ENCODE measurements at places on chromosomes 1 and 21.

GRCh38 chr1:198493329-198493728, 47.2 kb downstream of the ATP6V1G3 start:
- H3K4me1 ChIP-seq, result no peaks in the 10 kb centered on the region
- H3K27me3 ChIP-seq, result no peaks in the 10 kb centered on the region
- no peak overlapping the region for H3K27ac ChIP-seq
- no peaks in the 10 kb centered on the region for H3K36me3 ChIP-seq
- H3K4me3 ChIP-seq, result no peak overlapping the region

DNA sequence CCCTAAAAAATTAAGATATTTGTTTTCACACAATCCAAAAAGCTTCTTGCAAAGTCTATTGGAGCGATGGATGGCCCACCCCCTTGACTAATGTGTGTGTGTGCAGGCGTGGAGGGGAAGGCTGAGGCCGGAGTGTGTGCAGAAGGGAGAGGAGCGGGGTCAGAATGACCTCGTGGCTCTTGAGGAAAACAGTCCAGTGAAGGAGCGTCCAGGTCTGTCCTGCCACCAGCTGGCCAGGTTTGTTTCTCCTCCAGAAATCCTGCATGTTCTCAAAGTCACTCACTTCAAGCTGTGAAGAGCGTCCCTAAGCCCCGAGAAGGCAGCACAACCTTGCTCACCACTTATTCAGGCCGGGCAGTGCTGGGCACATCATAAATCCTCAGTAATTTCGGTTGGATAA, 69.5 kb upstream of the SSX2IP start:
- peaks cover 17% of the 10 kb centered on the region for H3K4me1 ChIP-seq
- no peak overlapping the region for H3K4me3 ChIP-seq
- no peaks in the 10 kb centered on the region for H3K27me3 ChIP-seq
- no peak for DNase-seq
- no peaks in the 10 kb centered on the region for H3K36me3 ChIP-seq
- H3K27ac ChIP-seq, result no peak overlapping the region

- H3K4me1 ChIP-seq, result no peaks in the 10 kb centered on the region
- H3K36me3 ChIP-seq, result no peaks in the 10 kb centered on the region
- no peak overlapping the region for H3K4me3 ChIP-seq
- H3K27ac ChIP-seq, result no peak overlapping the region
- no peaks in the 10 kb centered on the region for H3K27me3 ChIP-seq
Observed at GRCh38 chr1:234400773-234401172, 27.5 kb downstream of the COA6 start.

- H3K36me3 ChIP-seq, result no peaks in the 10 kb centered on the region
- no peaks in the 10 kb centered on the region for H3K27me3 ChIP-seq
- H3K4me3 ChIP-seq, result no peak overlapping the region
- DNase-seq, result no peak
Observed at GRCh38 chr1:101444873-101445618, 208.2 kb downstream of the S1PR1 start.

GRCh38 chr1:173590557-173590956, 12.3 kb downstream of the SLC9C2 start:
- H3K27me3 ChIP-seq, result no peaks in the 10 kb centered on the region
- H3K4me3 ChIP-seq, result no peak overlapping the region
- H3K27ac ChIP-seq, result no peak overlapping the region
- no peaks in the 10 kb centered on the region for H3K36me3 ChIP-seq

- no peak for DNase-seq
- H3K4me1 ChIP-seq, result no peaks in the 10 kb centered on the region
- H3K36me3 ChIP-seq, result no peaks in the 10 kb centered on the region
- H3K4me3 ChIP-seq, result no peak overlapping the region
- H3K27ac ChIP-seq, result no peak overlapping the region
Observed at GRCh38 chr1:21003281-21004045, 173.2 kb downstream of the EIF4G3 start.

DNA sequence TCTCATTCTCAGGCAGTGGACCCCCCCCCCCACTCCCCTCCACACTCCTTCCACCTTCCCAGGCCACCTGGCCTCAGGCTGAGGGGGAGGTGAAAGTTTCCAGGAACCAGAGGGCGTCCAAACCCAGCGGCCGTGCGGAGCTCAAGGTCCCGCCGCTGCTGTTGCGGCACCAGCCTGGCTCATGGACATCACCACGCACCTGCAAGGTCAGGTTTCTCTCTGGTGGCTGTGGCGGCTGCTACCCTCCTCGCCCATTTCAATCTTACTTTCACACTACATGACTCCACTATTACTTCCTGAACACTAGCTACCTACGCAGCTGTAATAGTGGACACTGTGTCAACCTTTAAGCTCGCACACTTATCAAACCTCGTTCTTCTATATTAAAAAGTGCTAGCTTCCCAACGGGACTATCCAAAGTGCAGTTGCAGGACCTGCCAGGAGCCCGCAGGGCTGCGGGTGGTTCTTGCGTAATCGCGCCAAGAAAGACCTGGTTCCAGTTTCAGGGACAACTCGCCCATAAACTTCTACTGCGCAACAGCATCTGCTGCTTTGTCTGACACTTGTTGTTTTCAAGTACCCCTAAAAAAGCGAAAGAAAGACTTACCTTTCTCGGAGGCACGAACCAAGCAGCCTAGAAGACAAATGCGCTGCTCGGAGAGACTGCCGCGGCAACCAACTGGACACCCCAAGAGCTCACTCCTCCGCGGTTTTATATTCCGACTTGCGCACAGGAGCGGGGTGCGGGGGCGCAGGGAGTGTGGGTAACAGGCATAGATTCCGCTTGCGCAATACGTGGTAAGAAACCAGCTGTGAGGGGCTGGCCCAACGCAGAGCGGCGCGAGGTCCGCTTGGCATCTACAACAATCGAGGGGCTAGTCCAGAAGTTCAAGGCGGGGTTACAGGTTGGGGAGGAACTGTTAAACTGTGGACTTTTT, at the start of gene DIRAS3:
DIRAS3 (minus strand) TSS at position 687 of the 938 bp plus-strand sequence. CDS start 3,330 bp downstream, outside the sequence.
- H3K36me3 ChIP-seq, result no peaks in the 10 kb centered on the region
- peak within 1 kb of the TSS; percentile 38 for H3K4me3 ChIP-seq
- H3K4me1 ChIP-seq, result no peaks in the 10 kb centered on the region
- H3K27ac ChIP-seq, result no peak within 1 kb of the TSS
- DNase-seq, result no peak

DNA sequence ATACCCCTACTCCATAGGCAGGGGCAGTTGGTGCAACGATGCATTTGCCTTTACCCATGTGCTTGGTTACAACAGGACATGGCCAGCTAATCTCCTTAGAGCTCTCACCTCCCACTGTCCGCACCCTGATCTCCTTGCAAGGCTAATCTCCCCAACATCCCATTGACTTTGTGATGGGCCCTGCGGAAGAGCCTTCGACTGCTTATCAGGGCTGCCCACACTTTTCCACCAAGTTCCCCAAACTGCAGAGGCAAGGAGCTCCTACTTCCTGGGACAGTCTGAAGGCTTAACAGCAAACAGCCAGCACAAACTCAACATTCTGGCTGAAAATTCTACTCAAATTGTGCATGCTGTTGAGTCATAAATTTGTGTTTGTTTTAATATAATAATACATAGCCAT, 36.0 kb downstream of the C1orf94 start:
- H3K4me1 ChIP-seq, result no peaks in the 10 kb centered on the region
- H3K27me3 ChIP-seq, result no peaks in the 10 kb centered on the region
- H3K36me3 ChIP-seq, result no peaks in the 10 kb centered on the region
- H3K4me3 ChIP-seq, result no peak overlapping the region
- H3K27ac ChIP-seq, result no peak overlapping the region

DNA sequence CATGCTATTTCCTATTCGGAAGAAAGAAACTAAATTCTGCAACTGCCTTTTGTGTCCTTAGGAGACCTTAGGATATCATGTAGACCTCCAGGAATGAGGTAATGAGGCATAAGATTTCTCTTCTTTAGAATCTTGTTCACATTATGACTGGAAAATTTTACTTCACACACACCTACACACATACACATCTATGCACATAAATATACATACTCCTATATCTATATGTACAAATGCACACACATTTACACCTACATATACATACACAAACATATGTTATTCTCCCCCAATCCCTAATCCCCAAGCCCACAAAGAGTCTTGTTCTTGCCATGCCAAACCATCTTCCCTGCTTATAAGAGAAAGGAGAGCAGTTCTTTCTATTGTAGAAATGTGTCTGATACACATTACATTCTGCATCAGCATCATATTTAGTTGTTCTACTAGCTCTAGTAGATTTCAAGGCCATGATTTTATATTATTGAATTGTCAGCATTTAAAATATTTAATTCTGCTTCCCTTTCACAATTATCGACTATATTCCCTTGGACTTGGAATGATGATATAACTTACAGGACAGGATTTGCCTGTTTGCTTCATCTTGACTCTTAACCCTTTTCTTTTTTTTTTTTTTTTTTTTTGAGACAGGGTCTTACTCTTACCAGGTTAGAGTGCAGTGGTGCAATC, 35.4 kb upstream of the PDC start:
- no peaks in the 10 kb centered on the region for H3K27me3 ChIP-seq
- no peak overlapping the region for H3K27ac ChIP-seq
- DNase-seq, result no peak
- H3K4me3 ChIP-seq, result no peak overlapping the region
- no peaks in the 10 kb centered on the region for H3K4me1 ChIP-seq

DNA sequence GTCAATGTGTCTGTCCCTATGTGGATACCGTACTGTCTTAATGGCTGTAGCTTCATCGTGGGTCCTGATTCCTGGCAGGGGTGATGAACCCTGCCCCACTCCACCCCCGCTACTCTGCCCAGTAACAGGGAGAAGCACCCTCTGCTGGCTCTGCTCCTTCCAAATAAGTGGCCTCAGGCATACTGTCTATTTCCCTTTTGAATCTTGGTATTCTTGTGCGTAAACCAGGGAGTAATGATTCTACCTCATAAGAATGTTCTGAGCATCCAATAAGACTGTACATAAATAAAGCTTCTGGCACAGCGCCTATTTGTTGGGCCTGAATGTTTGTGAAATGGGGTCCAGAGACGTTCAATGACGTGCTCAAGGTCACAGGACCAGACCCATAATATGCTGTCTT, 35.2 kb upstream of the CTPS1 start:
- no peaks in the 10 kb centered on the region for H3K4me1 ChIP-seq
- no peak overlapping the region for H3K4me3 ChIP-seq
- H3K27me3 ChIP-seq, result no peaks in the 10 kb centered on the region
- peak; percentile 64 for DNase-seq

DNA sequence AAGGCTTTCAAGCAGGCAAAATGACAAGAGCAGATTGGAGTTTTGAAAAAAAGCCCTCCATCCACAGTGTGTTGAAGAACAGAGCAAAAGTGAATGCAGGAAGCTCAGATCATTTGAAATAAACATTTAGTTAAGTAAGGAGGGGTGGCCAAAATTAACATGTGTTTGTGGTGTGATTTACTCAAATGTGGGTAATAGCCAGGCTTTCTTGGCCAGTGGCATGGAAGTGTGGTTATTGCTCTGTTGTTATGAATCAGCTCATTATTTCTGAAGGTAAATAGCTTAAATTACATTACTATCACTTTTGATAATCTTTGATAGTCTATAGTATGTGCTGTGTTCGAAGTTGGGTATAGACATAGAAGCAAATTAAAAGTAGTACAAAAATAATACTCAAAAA, 485.9 kb downstream of the LMO4 start:
- no peaks in the 10 kb centered on the region for H3K36me3 ChIP-seq
- DNase-seq, result no peak
- H3K27me3 ChIP-seq, result no peaks in the 10 kb centered on the region

DNA sequence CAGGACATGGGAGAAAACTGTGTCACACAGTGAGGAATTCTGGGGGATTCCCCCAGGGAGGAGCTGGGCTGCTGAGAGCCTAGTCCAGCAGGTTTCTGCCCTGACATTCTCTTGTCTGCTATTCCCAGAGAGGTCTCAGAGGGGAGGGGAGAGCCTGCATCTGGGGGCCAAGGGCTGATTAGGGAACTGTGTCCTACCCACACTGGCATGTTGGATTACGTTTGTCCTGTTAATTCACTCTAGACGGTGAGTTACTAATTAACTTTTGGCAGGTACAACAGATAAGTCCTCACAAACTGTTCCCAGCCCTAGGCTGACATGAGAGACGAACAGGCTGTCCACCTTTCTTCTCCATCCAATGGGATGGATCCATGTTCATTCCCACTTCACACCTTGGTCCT, 2.6 kb upstream of the SH3BGRL3 start:
- H3K36me3 ChIP-seq, result peaks cover 24% of the 10 kb centered on the region
- H3K4me3 ChIP-seq, result no peak overlapping the region
- no peaks in the 10 kb centered on the region for H3K27me3 ChIP-seq
- H3K27ac ChIP-seq, result peak overlapping the region; percentile 97
- no peaks in the 10 kb centered on the region for H3K4me1 ChIP-seq

GRCh38 chr1:37372302-37372701, 102.1 kb upstream of the ZC3H12A start:
- no peaks in the 10 kb centered on the region for H3K4me1 ChIP-seq
- H3K27ac ChIP-seq, result no peak overlapping the region
- H3K27me3 ChIP-seq, result no peaks in the 10 kb centered on the region

- H3K36me3 ChIP-seq, result no peaks in the 10 kb centered on the region
- H3K27me3 ChIP-seq, result no peaks in the 10 kb centered on the region
- no peaks in the 10 kb centered on the region for H3K4me1 ChIP-seq
- H3K27ac ChIP-seq, result no peak overlapping the region
- no peak for DNase-seq
Observed at GRCh38 chr1:71717186-71717585, 565.2 kb downstream of the NEGR1 start.

DNA sequence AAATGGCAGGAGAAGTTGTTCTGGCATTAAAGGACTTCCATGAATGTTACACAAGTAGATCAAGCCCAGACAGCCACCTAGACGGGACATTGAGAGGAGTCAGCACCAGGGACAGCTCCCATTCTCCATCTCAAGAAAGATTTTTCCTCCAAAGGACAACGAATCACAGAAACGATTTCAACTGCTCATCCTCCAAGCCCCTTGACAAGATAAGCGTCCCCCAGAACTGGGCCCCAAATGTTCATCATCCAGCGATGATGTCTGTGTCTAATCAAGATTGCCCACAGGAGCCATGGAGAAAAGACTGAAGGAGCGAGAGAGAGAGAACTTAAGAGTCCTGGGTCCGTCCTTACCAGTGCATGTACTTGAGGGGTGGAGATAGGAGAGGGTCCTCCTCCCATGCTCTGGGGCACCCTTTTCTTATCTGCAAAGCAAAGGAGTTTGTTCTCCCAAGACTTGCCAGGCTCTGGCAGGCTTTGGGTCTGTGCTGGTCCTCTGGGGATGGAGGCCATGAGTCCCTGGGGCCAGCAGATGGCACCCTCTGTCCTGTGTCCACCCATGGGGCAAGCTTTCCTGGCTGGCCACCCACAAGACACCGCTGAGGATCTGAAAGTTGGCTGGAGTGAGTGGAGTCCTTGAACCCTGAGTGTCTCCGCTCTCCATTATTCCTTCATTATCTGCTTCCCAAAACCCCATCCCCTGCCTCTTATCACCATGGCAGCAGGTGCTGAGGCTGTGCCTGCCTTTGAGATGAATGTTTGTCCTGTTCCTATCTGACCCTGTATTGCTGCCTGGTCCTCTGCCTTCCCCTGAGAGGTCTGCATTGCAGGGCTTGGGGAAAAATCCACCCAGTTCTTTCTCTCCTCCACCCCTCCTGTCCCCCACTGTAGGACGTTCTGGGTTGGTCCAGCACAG, 164.6 kb downstream of the ACTL8 start:
- H3K27ac ChIP-seq, result no peak overlapping the region
- H3K4me1 ChIP-seq, result no peaks in the 10 kb centered on the region
- H3K36me3 ChIP-seq, result no peaks in the 10 kb centered on the region
- no peak overlapping the region for H3K4me3 ChIP-seq
- no peak for DNase-seq
- H3K27me3 ChIP-seq, result no peaks in the 10 kb centered on the region

All from right atrium auricular region (tissue), 2 donors.